ENCODE measurements at places on chromosomes 7 and 10.

GRCh38 chr7:20798081-20798693, 11.5 kb upstream of the SP8 start:
- DNase-seq = peak; percentile 11

DNA sequence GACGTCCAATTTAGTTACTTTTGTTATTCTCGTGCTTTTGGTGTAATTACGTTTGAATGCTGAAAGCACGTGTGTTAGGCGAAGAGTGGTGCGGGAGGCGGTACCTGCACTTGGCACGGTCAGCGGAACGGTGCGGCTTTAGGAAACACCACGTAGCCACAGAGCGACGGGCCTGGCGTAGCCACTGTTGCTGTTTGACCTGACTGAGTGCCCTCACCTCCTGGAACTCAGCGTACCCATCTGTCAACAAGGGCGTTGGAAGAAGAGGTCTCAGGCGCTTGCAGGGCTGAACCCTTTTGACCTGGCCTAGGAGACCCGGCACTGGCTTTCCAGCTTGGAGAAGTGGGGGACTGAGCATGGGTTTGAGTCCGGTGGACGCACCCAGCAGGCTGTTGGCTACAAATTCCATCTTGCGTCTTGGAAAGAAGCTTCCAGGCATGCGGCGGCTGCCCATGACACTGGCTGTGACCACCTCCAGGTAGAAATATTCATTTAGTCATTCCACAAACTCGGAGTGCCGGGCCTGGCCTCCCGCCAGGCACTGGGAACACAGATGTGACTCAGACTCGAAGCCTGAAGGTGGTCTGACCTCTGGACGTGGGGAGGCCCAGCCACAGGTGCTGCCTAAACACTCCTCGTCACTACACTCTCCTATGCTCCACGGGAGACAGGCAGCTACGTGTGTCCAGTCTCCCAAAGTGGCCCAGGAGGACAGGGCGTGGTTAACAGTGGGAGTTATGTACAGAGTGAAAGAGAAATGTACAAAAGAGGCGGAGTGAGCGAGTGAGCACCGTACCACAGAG, 22.2 kb downstream of the FAM20C start:
- no peak for DNase-seq

DNA sequence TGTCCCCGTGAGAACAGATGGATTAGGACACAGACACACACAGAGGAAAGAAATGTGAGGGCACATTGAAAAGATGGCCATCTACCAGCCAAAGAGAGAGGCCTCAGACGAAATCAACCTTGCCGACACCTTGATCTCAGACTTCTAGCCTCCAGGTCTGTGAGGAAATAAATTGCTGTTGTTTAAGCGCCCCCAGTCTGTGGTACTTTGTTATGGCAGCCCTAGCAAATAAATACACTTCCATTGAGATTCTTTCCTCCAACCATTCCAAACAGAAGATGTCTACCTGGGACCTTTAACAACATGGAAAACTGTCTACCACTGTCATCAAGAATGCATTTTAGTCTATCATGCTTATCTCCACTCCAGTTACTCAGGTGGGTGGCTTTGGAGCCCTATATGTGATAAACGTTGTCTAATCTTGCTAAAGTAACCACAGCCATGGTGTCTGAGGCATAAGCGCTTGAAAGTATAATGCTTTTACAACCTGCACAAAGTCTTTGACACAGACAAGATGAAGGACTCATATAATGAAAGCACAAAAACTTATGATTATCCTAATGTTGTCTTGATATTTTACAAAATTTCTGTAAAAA, 244.3 kb downstream of the MTERF1 start:
- DNase-seq = peak; percentile 9

DNA sequence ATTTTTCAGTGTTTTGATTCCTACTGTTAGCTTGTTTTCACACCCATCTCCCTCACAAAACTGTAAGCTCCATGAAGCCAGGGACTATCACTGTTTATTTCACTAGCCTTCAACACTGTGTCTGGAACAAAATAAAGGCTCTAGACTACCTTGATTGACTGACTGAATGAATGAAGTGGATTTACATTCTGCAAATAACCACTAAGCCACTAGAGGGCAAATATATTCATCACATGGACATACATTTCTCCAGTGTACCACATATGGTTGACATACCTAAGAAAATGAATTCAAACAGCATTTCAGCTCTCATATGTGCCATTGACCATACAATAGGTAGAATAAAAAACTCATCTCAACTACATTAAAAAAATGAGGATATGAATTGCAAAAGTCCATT, 185.9 kb downstream of the RAB11FIP2 start:
- DNase-seq = peak; percentile 8

DNA sequence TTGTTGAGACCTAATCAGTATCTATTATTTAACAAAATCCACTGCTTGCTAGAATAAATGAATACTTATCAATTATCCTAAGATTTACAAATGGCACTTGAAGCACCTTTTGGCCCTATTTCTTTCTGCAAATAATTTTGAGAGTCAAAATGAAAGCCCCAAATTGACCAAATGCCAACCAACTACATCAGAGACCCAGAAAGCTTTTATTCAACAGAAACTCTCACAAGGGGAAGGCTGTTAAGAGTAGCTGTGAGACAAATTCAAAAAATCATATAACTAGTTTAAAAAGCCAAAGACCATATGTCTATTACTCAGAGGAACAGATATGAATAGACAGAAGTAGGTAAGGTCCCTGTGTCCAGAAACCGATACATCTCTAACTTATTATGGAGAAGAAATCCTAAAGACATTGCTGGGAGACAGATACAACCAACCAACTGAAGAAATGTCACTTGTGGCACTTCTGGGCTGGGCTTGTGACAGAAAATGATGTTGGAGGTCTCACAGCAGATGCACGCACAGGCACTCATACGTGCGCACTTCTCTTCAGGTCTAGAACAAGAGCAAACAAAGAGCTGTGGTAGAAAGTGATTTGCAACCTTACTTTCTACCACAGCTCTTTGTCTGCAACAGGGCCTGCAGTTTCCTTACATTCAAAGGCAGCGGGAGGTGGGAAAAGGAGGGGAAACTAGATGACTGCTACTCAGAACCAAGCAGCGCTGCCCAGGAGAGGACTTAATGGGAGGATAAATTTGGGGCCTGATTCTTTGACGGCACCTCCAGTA, 58.6 kb upstream of the KCNIP2 start:
- no peak for DNase-seq

GRCh38 chr7:95436407-95436806, 1.6 kb upstream of the PON2 start:
- no peak for DNase-seq

DNA sequence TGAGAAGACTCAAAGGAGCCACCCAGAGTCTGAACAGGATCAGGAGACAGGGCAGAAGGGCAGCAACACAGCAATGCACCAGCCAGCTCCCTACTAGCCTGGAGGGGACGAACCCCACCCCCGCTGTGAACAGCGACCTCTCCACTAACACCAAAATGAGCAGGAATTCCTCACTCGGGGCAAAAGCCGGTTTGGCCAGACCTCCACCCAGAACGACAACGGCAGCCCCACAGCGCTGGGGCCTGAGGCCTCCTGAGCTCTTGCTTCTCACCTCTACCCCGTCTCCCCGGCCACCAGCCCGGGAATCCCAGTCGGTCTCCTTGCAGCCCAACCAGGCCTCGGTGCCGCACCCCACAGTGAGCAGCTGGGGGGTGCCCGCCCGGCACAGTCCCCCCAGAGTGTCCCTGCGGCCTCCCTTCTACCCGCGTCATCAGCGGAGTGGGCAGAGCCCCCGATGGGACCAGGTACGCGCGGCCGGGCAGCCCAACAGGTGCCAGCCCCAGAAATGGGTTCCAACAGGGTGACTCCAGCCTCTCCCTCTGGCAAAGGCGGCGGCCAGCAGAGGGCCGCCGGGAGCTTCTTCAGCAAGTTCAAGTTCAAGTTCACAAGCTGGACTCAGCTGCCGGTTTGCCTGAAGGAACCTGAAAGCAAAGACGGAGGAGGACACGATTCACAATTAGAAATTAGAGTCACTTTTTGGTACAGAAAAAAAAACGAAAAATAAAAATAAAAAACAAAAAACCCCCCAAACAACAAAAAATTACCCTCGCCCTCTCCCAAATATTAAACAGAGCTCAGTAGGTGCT, 129.0 kb downstream of the MARCHF5 start:
- no peak for DNase-seq

DNA sequence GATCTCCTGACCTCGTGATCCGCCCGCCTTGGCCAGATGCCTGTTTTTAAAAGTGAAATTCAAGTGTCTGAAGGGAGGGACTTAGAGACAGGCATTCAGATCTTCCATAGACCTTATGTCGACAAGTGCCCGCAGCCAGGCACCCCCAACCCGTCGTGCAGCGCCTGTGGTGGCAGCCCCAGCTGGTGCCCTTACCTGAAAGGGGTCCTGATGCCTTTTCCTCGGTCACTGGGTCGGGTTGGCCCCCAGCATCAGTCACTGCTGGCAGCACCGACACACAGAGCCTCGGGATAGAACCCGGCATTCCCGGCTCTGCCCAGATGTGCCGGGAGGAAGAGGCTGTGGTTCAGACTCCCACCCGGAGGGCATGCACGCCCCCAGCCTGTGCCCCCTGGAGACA, 23.3 kb downstream of the LRRC27 start:
- DNase-seq = no peak

- peak; percentile 95 for DNase-seq
These were observed 232 bp upstream of the MICALL2 start for GRCh38 chr7:1459512-1459892.

- no peak for DNase-seq
These were observed 212.7 kb downstream of the HERPUD2 start for GRCh38 chr7:35482231-35482630.

- DNase-seq = peak; percentile 31
These were observed 1.3 kb downstream of the OGA start for GRCh38 chr10:101816913-101817336.

DNA sequence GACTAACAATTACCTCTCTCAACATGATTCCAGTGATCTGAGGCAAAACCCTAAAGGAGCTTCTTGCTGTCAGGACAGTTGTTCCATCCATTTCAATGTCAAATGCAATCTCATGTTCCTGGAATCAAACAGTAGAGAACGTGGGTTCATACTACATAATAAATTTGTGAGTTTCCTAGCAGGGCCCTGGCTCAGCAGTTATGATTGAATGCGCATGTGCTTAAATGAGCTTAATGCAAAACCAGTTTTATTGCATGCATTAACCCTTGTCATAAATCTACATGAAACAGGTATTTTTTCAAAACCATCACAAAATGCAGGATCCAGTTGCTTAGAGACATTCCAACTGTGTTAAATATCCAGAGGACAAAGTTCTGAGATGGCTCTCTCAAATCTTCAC, 225.4 kb upstream of the TMEM72 start:
- no peak for DNase-seq

GRCh38 chr7:115910541-115911164, 119.9 kb downstream of the TFEC start:
- peak; percentile 19 for DNase-seq

DNA sequence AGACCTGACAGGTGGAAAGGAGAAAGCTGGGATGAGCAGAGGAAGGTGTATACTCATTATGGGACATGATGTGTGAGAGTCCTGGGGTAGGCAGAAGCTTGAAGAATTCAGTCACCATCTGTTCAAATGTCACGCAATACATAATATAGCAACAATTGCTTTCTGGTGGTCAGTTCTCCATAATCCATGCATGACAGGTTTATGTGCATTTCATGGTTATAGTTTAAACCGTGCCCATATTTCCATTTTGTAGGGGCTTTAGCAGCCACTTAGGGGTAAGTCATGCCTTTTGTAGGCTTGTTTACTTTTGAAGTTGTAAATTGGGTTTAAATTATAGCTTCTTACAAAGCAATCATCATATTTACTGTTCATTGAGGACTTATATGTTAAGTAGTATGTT, 158.8 kb downstream of the NXPH1 start:
- no peak for DNase-seq

DNA sequence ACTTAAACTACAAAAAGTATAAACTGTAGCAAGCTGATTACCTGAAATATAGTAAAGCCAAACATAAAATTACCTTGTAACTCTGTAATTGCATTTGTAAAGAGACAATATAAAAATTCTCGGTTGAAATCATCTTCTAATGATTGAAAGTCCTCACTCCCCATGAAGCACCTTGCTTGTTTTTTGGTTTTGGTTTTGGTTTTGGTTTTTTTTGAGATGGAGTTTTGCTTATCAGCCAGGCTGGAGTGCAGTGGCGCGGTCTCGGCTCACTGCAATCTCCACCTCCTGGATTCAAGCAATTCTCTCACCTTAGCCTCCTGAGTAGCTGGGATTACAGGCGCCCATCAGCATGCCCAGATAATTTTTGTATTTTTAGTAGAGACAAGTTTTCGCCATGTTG, 33.9 kb upstream of the GPR37 start:
- no peak for DNase-seq

GRCh38 chr7:136063326-136063666, 86.1 kb upstream of the MTPN start:
- no peak for DNase-seq

DNA sequence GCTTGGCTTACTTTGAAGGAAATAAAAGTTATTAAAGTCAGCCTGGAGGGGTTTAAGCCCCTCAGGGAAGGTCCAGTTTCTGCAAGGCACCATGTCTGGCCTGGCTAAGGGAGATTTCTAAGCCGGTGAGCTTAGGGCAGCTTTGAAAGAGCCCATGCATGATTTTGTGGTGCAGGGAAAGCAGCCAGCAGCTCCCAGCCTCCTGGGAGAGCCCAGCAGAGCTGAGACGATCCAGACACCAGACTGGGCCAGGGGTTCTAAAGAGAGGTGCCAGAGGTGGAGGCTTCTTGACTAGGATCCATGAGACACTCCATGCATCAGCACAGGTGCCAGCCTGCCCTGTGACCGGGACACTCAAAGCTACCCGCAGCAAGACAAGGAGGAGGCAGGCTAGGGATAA, 59.6 kb upstream of the MKX start:
- DNase-seq = no peak

DNA sequence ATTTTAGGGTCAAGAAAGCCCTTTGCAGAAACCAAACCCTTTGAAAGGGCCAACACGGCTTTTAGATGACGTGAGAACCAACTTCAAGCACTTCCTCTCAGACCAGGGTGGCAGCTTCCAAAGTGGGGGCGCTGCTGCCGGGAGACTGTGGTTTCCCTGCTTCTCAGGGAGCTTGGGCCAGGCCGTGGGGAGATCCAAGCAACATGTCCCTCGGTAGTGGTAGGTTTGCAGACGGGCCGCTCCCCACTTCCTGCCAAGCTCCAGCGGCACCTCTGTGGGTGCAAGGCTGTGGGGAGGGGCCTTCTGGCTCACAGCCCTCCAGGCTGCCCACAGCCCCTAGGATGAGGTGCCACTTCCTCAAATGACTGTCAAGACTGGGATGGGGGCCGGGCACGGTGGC, 132.4 kb downstream of the FAM53B start:
- peak; percentile 48 for DNase-seq

- DNase-seq = no peak
These were observed 3.1 kb downstream of the FLNC start for GRCh38 chr7:128833148-128833945.

All from activated CD4-positive, alpha-beta T cell treated with anti-CD3 and anti-CD28 coated beads, Interleukin-2, Interleukin-4, amounts not matched to agents 100 ng/mL and 50 ng/mL, durations not matched to agents 16 hours and 8 hours (primary cell).